ENCODE measurements at places on chromosomes 5 and 9.

- DNase-seq, result no peak
Measured at GRCh38 chr9:83967073-83967472, 12.9 kb downstream of the HNRNPK start.

- DNase-seq, result peak; percentile 75
Measured at GRCh38 chr9:26326563-26326962, 566.0 kb downstream of the CAAP1 start.

- no peak for DNase-seq
Measured at GRCh38 chr9:105541838-105542237, 16.1 kb upstream of the FKTN start.

- peak; percentile 73 for DNase-seq
Measured at GRCh38 chr5:57824047-57824446, 341.4 kb upstream of the ACTBL2 start.

- no peak for DNase-seq
Measured at GRCh38 chr9:29044959-29045358, 1471.7 kb upstream of the C9orf72 start.

DNA sequence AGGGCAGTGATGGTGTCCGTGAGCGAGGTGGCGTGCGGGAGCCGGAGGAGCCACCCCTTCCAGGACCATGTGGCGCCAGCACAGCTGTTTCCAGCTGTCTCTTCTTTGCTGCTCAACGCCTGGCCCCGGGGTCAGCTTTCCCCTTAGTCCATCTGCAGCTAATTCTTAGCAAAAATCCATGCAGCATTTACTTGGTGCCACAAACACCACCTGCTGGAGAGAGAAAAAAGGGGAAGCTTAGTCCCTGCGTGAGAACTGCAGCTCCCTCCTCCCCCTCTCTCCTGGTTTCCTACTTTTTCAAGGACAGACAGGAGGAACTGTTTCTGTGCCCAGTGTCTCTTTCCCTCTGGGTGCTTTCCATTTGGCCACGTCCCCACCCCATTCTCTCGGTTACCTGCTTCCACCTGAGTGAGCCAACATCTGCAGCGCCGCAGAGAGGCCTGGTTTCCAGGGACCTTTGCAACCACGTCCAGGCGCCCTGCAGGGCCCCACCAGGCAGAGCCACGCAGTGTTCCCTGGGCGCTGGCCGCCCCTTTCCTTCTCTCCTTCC is 3.4 kb downstream of the SLC6A19 start:
- peak; percentile 10 for DNase-seq

GRCh38 chr5:109455598-109456096 is 45.9 kb upstream of the PJA2 start:
- DNase-seq, result peak; percentile 86

- no peak for DNase-seq
Measured at GRCh38 chr5:97834561-97834960, 651.5 kb upstream of the RIOK2 start.

DNA sequence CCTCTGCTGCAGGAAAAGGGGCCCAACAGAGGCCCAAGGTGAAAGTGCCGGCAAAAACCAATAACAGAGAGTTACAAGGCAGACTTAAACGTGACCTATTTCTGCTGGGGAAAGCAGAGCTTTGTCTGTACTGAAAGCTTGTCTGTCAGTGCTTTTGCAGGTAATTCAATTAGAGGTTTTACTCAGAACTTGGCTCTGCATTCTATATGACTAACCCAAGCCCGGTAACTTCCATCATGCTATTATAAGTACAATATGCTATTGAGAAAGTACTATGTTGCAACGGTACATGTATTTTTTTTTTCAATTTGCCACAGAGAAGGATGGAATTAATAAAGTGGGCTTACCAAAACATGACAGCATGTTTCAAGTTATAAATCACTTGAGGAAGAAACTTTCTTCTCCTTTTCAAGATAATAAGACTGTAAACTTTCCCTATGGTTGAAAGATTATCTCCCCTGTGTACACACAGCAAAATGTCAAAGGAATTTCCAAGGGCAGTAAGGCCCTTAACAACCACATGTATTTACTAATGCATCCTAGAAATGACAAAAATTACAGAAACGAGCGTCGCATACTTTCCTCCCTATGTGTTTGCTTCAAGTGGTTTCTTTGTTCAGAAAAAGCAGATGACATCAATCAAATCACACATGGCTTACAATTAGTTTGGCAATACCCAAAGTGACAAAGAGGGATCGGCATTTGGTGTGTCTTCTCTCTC is 282.4 kb downstream of the EFNA5 start:
- peak; percentile 96 for DNase-seq

GRCh38 chr5:87137283-87137682 is 130.4 kb upstream of the RASA1 start:
- no peak for DNase-seq

GRCh38 chr5:39116344-39117170 is 42.4 kb upstream of the RICTOR start:
- DNase-seq, result no peak

DNA sequence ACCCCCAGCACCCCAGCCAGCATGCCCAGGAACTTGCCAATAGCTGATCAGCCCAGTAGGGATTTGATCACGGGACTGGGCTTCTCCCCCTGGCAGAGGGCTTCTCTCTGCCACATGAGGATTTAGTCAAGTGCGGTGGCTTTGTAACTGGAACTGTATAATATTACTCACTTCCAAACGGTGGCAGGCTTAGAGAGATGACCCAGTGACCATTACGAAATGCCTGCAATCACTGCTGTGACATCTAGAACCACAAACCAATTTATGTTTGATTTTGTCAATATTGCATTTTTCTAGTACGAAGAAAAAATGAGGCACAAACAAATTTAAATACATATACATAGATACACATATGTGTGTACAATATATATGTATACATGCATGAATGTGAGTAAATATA is 192.1 kb downstream of the ERCC6L2 start:
- no peak for DNase-seq

- DNase-seq, result no peak
Measured at GRCh38 chr5:74634611-74635286, 5.8 kb downstream of the ENC1 start.

- DNase-seq, result peak; percentile 64
Measured at GRCh38 chr9:95570150-95570549, 53.4 kb upstream of the PTCH1 start.

DNA sequence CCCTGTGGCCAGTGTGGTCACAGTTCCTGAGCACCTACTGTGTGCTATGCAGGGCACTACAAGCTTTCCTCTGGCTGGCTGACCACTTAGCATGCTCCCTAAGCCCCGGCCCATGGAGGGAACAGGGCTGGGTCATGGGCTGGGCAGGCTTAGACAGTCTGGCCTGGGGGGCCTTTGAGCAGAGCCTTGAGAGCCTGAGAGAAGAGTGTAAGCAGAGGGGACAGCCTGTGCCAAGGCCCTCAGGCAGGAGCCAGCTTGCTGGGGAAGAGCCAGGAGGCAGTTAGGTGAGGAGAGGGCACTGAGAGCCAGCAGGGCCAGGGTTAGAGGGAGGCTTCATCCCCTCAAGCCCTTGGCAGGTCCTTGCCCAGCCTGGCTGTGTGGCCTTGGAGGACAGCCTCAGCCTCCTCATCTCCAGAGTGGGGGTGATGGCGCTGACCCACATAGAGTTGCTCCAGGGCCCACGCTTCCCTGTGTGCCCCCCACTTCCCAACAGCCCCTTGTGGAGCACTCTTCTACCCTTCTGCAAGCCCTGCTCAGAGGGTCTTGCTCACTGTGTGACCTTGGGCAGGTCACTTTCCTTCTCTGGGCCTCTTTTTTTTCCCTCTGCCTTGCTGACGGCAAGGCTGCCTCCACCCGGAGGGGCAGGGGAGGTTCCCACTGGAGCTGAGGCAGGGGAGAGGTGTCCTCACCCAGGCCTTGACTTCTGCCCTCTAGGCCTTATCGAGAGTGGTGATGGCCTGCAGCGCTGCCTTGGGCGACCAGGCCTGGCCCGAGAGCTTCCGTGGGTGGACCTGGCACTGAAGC is 107.1 kb downstream of the PHF2 start:
- DNase-seq, result no peak

DNA sequence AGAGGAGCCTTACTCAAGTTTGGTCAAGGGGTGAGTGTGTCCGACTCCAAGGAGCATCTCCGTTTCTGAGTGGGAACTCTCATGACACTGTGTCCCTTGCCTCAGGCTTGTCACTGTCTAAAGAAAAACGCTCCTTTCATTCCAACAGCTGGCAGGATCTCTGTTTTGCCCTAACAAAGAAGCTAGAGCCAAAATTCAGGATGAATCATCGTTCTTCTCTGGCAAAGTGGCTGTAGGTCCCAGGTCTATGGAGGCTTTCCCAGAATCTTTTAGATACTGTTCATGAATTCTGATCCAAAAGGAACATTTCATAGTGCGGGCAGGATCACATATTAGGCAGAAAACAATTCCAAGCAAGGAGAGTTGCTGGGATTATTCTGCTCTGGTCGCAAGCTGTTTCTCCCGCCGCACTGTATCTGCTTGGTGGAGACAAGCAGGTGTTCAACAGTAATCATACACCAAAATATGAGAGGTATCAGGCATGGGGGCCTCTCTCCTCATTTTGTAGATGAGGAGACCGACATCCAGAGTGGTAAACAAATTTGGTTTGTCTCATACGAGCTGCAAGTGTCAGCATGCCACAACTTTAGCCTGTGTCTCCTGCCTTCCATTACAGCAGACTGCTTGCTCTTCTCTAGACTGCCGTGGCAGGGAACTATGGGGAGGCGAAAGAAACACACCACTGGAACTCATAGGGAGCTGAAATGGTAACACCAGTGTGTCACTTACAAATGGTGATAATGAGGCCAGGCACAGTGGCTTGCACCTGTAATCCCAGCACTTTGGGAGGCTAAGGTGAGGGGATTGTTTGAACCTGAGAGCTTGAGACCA is 72.6 kb downstream of the ENTREP1 start:
- DNase-seq, result no peak

DNA sequence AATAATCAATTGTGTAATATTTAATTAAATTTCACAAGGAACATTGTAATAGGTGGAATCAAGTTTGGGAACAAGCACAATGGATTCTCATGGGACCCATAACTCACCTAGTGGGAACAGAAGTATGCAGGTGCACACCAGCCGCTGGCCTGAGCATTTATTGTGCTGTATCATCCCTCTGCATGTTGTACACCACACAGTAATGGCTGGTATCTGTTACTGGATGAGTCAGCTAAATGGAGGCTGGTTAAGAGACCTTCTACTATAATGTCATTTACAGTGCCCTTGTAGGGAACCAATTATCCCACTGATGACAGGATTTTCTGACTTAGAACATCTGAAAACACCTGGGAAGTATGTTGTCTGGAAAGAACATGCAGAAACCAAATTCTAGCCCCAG is 3.2 kb upstream of the MAP3K1 start:
- no peak for DNase-seq

DNA sequence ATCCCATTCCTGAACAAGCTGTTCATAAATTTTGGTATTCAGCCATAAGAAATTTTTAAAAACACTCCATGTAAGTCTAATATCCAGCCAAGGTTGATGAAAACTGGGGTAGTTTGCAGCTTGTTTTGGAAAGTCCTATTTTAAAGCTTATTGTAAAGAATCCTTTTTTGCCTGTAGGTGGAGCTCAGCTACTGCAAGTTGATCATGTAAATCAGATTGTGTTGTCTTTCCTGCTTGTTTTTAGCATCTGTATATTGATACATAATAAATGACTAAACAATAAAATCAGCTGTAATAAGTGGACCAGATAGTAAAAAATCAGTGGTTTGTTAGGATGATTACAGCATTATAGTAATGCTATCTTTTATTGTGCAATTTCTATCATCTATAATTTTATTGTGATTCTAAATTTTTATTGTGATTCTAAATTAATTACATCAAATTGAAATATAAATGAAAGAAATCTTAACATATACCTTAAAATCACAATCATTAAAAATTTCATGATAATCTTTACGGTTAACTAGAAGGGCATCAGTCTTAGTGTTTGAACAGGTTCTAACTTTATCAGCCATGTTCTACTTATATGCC is 42.4 kb downstream of the CWC27 start:
- peak; percentile 67 for DNase-seq

DNA sequence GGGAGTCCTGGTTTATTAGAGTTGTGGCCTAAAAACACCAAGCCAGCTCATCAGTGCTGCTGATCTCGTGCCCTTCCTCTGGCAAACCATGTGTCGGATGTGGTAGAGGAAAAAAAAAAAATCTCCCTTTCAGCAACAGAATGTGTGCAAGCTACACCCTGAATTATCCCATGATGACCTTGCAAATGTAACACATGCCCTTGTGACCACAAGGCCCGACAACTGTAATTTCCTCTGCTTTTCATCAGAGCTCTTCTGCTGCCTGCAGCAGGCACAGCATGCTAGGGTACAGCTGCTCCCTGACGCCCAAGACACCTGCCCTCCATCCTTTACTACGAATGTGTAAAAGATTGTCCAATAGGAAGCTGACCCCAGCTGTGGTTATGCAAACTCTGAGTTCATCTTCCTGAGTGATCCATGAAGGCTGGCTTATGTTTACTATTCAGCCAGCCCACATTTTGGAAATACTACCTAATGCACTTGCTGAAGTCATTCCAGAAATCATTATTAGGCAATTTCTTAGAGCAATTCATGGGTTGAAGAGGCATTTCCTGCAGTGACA is 14.6 kb upstream of the BNC2 start:
- DNase-seq, result peak; percentile 31

DNA sequence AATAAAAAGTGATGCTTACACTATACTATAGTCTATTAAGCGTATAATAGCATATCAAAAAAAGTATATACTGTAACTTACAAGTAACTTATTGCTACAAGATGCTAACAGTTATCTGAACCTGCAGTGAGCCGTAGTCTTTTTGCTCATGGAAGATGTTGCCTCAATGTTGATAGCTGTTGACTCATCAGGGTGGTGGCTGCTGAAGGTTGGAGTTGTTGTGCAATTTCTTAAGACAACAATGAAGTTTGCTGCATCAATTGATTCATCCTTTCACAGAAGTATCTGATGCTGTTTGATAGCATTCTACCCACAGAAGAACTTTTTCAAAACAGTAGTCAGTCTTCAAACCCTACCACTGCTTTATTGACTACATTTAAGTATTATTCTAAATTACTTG is 7.8 kb upstream of the C9orf40 start:
- DNase-seq, result peak; percentile 33

DNA sequence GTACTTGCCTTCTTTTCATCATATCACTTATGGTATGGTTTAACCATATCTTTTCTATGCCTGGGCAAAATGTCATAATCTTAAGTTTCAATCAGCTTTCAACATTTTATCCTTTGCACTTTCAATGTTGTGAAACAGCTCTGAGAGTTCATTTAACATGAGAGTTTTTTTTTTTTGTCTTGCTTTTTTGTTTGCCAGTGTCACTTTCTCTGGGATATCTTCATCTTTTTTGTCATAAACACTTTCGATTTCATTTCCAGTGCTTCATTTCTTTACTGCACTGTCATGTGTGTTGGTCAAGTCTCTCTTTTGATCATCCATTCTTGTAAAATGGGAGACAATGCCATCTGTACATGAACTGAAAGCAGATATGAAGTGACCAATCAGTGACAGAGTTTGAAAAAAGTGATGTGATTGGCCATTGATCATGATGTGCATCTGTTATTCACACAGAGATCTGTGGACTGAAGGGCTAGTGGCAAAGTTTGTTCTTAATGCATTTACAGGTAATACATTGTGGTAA is 7.5 kb upstream of the POU5F2 start:
- DNase-seq, result no peak

GRCh38 chr5:140104100-140104499 is 9.8 kb upstream of the PURA start:
- DNase-seq, result no peak

- peak; percentile 71 for DNase-seq
Measured at GRCh38 chr5:84393969-84394368, 9.3 kb upstream of the EDIL3 start.

- DNase-seq, result peak; percentile 43
Measured at GRCh38 chr5:7754997-7755596, 95.8 kb downstream of the CFAP90 start.

Data from fibroblast of skin of scalp (primary cell).